ENCODE measurements at places on chromosomes 6 and 20.

DNA sequence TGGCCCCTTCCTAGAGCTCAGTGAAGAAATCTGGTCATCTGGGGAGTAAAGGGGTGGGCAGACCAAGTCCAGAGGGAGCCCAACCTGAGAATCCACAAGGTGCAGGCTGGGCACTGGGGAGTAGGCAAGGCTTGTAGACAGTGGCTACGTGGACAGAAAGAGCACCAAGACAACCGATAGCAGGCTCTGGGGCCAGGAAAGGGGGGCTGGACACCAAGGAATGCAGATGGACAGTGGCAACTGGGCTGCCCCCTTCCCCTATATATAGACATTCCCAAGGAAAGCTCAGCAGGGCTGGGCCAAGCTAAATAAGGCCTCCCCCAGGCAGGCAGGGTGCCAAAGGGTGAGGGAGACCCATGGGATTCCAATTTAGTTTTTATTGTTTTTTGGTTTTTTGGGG lies 1.5 kb upstream of the TNNC2 start:
- no peak for DNase-seq

DNA sequence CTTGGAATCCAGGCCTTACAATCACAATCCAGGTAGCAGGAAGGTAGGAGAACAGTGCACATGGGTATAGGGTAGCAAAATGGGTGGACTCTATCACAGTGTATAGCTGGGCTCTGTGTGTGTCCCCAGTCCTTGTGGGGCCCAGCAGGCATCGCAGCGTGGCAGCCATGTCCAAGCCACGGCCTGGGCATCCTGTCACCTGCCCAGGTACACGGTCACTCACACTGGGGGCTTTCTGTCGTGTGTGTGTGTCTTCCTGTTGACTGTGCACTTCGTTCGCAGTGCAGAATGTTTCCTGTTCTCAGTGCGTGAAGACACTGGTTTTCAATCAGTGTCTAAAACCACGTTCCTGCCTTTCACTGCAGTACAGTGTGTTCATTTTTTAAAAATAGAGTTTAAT lies 523.2 kb upstream of the JARID2 start:
- no peak for DNase-seq

- no peak for DNase-seq
These were observed 1.1 kb upstream of the PBOV1 start for GRCh38 chr6:138219398-138219797.

GRCh38 chr6:34295721-34296120 lies 46.9 kb upstream of the SMIM29 start:
- DNase-seq = no peak

DNA sequence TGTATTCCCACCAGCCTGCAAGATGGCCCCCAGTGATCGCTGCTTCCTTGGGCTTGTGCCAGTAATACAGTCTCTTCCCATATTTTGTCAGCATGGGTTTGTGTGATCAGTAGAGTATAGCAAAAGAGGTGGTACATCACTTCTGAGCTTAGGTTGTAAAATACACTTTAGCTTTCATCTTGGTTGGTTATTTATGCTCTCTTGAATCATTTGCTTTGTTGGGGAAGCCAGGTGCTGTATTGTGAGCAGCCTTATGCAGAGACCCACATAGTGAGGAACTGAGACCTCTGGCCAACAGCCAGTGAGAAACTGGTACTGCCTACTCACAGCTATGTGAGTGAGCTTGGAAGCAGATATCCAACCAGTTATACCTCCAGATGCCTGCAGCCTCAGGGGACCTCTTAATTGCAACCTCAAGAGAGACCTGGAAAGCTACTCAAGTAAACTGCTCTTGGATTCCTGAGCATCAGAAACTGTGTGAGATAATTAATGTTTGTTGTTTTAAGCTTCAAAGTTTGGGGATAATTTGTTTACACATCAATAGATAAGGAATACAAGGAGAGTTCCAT lies 229.3 kb downstream of the FARS2 start:
- DNase-seq = no peak

GRCh38 chr6:73394577-73395354 lies at the start of gene DDX43:
Gene DDX43, plus strand, starts transcription at chr6:73394828. Its CDS starts 78 bp downstream, at chr6:73394906.
- peak; percentile 29 for DNase-seq

- no peak for DNase-seq
These were observed 46.1 kb downstream of the PRKN start for GRCh38 chr6:162681447-162681846.

DNA sequence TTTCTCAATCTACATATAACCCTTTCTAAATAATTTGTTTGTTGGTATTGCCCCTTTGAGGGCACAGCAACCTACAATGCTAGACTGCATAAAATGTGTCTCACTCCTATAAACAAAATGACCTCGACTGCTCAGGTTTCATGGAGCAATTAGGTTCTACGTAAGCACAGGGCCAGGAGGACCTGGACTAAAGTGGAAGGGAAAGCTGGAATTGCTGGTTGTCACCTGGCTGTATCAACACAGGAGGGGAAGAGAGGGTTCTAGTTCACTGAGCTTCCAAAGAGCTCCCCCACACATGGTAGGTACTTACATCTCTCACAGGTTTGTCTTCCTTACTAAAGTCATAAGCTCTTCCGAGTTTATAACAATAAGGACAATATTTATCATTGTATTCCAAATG lies 51.0 kb downstream of the NCOA6 start:
- DNase-seq = no peak

DNA sequence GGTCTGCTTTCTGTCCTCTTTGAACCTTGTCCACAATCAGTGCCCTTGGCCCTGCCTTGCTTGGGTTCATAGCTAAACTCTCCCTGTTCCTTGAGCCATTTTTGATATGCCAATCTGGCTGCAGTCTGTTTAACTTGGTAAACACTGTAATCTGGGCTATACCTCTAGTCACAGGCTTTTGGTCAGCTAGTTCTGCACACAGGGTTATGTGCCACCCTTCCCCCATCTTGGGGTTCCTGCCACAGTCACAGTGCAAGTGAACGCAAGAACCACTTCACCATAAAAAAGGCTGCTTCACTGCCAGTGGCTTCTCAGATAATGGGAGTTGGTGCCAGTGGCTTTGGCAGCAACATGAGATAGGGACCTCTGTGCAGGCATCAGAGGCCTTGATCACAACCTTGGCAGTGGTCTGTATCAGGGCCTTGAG lies 10.9 kb upstream of the ATRN start:
- no peak for DNase-seq
